Activated CD4-positive, CD25-positive, alpha-beta regulatory T cell treated with anti-CD3 and anti-CD28 coated beads, Interleukin-2, amount 50 U/mL, for 16 hours (primary cell): ENCODE measurements at places on chromosomes 2 and 18.

GRCh38 chr2:100718065-100718629, 101.8 kb upstream of the NPAS2 start:
- DNase-seq, result no peak

DNA sequence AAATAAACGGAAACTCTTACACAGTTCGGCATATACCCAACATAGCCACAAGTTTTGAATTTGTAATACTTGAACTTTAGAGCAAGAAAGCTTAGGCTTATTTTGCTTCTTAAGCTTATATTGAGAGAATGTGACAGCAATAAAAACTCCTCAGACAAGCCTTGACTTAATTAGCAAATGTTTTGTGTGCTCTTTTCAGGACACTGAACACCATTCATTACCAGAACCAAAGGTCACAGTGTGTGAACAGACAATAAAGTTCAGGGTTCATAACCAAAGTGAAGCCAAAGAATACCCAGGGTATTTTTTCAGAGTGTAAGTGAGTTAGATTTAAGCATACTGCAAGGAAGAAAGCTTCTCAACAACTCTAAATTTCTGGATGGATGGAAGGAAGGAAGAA, 605.8 kb downstream of the METTL4 start:
- no peak for DNase-seq

- DNase-seq, result no peak
Observed at GRCh38 chr2:69356471-69356870, 30.6 kb downstream of the GFPT1 start.

DNA sequence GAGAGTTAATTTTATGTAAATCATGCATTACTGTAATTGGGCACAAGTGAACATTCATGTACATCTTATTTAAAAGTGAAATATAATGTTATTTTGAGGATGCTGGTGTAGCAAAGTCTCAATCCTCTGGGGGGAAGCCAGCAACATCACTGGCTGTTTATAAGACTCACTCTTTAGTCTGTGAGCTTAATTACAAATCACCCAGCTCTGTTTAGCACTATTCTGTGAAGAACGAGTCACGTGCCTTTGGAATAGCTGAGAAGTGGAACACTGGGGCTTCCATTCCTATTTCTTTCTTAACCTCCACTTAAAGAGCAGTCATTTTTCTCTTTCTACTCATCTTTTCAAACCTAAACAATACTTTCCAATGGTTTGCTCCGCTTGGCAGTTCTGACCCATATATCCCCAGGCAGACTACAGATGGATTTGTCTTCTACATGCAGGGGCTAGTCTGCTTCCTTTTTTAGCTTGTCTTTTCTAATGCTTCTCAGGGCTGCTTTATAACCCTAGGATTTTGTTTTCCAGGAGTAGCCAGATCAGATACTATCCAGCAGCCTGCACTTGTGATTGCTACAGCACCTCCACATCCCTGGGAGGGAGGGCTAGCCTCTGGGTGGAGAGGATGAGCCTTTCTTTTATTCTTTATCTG, 95.3 kb upstream of the CAVIN2 start:
- no peak for DNase-seq

DNA sequence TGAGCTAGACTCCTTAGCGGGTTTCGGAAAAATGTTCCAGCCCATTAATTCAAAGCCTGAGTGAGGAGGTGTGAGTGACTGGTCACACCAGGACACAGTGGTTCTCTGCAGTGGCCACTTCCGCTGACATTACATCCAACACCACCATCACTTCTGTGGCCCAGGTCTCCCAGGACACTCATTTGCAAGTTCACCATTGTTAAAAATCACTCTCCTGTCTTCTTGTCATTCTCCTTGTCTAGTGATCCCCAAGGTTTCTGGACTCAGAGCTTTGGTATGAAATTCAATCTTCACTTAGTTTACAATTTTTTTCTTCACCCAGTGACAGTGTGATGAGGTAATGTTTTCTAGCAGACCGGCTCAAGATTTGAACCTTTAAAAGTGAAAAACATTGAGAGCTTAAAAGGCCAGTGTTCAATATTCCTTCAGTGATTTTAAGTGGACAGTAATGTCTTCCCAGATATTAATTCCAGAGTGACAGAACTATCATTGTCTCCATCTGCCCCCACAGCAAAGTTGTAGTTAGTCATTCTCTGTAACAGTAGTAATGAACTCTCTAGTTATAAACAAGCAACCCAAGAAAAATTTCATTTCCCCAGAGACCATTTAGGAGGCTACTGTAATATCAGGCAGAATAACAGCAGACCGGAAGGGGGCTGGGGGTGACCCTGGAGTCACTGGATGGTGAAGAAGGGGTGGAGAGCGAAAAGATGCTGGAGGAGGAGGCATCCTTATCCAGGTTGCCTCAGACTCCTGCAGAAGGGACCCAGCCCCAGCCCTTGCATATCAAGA, 164.9 kb downstream of the GFPT1 start:
- no peak for DNase-seq

- no peak for DNase-seq
Observed at GRCh38 chr2:112784199-112785189, at the start of gene IL1A. Gene IL1A, minus strand, starts transcription at chr2:112784493. Its CDS starts 723 bp downstream, at chr2:112783770.

GRCh38 chr2:204888222-204888621, 342.9 kb downstream of the PARD3B start:
- no peak for DNase-seq

GRCh38 chr2:1766425-1766824, 22.1 kb upstream of the PXDN start:
- DNase-seq, result no peak

DNA sequence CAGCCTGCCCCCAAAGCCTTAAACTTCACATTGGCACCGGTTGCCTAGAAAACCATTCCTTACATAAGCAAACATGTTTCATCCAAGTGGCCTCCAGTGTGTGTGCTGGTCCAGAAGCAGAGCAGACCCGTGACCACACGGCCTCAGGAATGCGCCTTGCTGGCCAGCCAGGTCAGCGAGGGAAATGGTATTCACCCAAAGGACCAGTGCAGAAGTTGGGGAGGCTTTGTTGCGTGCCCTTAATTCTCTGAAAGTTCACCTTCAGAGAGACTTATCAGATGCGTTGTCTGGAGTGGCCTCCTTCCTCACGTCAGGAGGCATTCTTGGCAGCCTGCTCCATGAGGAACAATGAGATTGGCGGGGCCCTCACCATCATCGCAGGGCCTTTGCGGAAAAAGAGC, 25.9 kb downstream of the NRP2 start:
- DNase-seq, result no peak

- DNase-seq, result no peak
Observed at GRCh38 chr2:109009920-109010610, 21.0 kb upstream of the EDAR start.

DNA sequence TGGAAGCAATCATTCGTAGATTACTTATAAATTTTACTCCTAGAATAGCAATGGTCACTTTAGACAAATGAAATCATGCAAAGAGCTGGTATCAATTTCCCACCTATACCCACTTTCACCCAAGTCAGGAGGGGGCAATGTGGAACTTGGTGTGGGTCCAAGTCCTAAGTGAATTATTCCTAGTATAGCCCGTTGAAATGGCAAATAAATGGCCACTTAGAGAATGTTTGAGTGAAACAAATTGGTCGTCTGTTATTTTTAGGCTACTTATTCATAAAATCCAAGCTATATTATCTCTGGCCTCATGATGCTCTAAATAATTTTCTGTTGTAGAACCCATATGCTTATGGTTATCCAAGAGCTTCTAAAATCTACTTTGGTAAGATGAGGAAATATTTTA, 98.1 kb downstream of the MYO3B start:
- no peak for DNase-seq

GRCh38 chr2:176192351-176192750, 3.9 kb downstream of the HOXD1 start:
- no peak for DNase-seq

DNA sequence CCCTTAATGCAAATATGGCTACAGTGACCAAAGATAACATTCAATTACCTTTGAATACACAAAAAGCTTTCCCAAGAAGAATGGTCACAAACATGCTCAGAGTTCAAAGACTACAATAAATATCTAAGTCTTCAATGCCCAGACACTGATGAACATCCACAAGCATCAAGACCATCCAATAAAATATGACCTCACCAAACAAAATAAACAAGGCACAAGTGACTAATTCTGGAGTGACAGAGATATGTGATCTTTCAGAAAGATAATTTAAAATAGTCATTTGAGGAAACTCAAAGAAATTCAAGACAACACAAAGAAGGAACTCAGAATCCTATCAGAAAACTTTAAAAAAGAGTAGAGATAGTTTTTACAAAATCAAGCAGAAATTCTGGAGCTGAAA, 40.6 kb upstream of the CAPN13 start:
- DNase-seq, result no peak

DNA sequence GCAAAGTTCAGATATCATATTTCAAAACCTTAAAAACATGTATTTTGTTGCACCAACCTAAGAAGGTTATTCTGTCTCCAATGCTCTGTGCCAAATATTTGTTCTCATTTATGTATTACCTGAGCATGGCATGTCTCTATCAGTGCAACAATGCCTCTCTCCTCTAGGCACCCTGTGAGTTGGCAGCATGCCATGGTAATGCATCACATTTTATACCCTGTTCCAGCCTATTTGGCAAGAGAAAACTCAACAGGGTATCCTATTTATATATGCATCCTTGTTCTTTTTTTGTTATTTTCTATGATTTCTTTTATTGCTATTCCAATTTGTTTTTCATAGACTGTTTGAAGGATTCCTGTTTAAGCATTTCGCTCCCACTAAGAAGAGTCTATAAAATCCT, 126.3 kb upstream of the NRXN1 start:
- no peak for DNase-seq

GRCh38 chr2:233829193-233830110, 24.9 kb downstream of the HJURP start:
- no peak for DNase-seq

- no peak for DNase-seq
Observed at GRCh38 chr2:16665748-16666448, at the start of gene CYRIA. Gene CYRIA, minus strand, starts transcription at chr2:16665834. Its CDS starts 77,715 bp downstream, at chr2:16588119.

DNA sequence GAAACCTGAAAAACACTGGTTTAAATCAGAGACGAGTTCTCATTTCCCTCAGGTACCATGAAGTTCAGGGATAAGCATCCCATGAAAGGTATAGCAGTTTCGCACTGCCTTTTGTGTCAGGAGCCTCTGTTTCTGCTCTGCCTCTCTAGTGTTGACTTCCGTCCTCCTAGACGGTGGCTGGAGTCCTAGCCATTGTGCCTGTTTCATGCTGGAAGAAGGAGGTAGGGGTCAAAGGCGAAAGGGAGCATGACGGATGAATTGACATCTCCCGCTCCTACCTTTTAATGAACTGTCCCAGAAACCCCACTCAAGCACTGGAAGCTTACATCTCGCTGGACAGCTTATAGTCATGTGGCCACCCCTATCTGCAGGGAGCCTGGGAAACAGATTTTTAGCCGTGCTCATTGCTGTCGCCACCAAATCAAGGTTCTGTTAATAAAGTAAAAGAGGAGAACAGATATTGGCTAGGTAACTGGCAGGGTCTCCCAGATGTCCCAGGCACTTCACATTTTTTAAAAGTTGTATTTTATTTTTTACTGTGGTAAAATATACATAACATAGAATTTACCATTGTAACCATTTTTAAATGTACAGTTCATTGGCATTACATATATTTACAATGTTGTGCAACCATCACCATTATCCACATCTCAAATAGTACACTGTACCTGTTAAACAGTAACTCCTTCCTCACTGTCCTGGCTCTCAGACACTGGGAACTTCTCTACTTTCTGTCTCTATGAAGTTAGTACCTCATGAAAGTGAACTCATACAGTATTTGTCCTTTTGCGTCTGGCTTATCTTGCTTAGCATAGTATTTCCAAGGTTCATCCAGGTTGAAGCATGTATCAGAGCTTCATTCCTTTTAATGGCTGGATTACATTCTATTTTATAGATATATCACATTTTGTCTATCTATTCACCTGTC, 55.0 kb upstream of the CTLA4 start:
- no peak for DNase-seq

DNA sequence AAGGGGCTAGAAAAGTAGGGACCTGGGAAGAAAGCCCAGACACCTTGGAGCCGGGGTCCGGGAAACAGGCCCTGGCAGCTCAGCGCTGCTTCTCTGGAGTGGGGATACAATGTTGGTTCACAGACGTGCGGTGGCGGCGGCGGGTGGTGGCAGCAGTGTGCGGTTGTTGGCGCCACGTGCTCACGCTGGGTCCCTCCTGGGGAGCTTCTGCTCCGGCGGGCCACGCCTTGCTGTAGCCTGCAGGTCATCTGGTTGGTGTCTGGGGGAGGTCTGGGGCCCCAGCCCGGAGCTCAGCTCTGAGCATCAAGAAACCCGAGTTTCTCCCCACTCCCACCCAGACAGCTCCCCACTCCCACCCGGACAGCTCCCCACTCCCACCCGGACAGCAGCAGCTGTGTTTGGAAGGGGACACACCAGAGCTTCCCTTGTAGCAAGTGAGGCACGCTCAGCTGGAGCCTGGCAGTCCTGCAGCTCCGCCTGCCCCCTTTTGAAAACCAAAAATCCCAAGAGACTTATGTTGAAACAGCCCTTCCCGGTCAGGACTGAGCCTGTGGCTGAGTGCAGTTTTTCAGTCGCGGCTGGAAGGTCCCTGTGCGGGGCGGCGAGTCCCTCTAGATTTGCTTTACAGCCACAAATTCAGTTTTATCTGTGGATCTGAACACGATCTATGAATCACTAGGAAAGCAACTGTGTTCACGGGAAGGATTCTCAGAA, 46.9 kb downstream of the NFATC1 start:
- DNase-seq, result no peak

DNA sequence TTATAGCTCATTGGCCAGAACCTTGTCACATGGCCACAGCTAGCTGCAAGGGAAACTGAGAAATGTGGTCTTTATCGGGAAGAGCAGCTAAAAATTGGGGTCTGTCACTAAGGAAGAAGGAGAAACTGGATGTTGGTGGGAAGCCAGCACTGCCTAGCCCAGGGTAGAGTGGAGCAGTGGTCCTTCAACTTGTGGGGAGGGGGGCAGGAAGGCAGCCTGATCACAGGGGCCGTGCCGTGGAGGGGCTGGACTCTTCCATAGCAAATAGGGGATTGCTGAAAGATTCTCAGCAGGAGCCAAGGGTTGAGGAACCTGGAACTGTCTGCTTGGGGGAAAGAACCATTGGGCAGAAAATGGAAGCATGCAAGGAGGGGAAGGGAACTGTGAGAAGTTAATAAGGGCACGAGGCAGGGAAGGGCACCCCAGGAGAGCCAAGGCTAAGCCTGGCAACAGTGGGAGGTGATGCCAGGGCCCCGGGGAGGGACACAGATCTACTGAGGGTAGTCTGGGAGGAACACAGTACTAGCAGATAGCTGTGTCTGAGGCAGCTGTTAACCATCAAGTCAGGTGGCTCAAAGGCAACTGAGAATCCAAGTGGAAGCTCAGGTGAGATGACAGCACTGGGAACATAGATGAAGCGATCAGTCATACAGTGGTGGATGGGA, 5.9 kb upstream of the NEURL3 start:
- DNase-seq, result no peak

- no peak for DNase-seq
Observed at GRCh38 chr2:59000796-59001195, 759.7 kb upstream of the FANCL start.
